ENCODE measurements at places on chromosomes 13 and 19.

GRCh38 chr19:12623361-12624031 lies 12.8 kb downstream of the ZNF791 start:
- no peak for DNase-seq

- no peak for DNase-seq
Measured at GRCh38 chr19:48512504-48513288, 1.1 kb upstream of the LMTK3 start.

- no peak for DNase-seq
Measured at GRCh38 chr19:43624933-43625332, 5.5 kb upstream of the ZNF428 start.

DNA sequence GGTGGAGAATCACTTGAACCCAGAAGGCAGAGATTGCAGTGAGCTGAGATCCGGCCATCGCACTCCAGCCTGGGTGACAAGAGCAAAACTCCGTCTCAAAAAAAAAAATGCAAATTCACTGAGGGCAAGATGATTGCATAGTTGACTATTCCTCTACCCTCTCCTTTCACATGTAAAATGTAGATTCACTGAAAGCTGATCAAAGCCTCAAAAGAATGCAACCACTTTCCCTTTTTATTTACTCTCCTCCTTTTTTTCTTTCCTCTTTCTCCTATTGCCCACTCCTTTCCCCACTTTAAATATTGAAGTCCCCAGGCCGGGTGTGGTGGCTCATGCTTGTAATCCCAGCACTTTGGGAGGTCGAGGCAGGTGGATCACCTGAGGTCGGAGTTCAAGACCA lies 6.3 kb downstream of the TEX101 start:
- DNase-seq, result no peak

DNA sequence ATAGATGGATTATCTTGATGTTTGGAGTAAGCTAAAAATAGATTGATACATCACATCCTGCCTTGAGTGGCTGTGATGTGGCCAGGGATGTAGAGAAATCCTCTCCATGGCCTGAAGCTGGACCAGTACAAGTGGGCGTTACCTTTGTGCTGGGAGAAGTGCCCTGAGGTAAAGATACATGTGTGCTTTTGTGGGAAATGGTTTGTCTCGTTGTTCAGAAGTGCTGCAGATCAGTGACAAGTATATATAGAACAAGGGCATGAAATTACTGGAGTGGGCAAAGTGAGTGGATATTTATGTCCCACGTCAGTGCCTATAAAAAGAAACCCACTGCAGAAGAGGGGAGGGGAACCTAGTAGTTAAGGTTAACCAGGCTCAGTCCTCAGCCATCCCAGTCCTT lies 12.2 kb upstream of the ZNF304 start:
- DNase-seq, result no peak

DNA sequence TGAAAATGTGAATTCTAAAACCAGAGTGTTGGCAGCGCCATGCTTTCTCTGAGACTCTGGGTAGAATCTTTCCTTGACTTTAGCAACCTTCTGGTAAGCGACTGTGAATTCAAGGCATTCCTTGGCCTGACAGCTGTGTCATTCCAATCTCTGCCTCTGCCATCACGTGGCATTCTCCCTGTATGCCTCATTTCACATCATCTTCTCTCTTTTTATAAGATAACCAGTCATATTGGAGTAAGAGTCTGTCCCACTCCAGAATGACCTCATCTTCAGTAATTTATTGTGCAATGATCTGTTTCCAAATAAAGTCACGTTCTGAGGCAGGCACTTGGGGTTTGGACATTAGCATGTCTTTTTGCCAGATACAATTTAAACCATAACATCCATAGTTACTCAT lies 103.4 kb upstream of the POSTN start:
- no peak for DNase-seq

GRCh38 chr19:30674656-30675055 lies 302.5 kb downstream of the ZNF536 start:
- DNase-seq, result no peak

DNA sequence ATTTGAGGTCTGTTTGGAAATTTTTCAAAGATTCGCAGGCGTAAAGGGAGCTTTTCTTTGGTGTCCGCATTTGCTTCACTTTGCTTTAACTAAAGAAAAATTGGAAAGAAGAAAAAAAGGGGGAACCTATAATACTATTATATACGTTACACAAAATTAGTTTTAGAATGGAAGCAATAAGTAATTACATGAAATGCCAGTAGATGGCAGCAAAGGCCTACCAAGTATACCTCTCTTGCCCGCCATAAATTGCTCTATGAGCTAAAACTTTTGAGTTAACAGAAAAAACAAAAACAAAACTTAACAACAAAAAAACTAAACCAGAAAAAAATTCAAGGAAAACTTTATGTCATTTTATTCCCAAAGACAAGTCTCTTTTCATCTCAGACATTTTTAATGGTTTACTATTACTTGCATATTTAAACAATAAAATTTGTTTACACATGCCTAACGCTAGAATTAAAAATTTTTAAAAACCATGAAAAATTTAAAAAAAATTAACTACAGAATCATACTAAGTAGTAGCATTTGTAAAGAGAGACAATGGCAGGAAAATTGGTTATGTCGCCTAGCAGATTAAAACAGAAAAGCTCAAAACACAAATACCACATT lies 271.4 kb downstream of the NALCN start:
- DNase-seq, result no peak

DNA sequence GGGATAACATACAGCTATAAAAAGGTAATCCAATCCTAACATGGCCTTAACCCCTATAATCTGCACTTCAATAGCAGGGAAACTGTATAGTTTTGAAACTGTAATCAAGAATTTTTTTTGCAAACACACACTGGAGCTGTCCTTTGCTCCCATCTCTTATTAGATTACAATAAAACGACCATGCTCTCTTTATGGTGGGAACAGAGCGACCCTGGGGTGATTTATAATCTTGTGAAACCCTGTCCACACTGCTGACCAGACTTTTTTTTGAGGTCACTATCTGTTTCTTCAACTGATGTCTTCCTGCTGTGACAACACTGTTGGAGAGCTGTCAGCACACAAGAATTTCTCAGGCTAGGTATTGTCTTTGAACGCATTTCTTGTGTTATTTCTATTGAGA lies 35.3 kb downstream of the DACH1 start:
- no peak for DNase-seq

- DNase-seq, result no peak
Measured at GRCh38 chr13:70708775-70709174, 600.5 kb upstream of the KLHL1 start.

DNA sequence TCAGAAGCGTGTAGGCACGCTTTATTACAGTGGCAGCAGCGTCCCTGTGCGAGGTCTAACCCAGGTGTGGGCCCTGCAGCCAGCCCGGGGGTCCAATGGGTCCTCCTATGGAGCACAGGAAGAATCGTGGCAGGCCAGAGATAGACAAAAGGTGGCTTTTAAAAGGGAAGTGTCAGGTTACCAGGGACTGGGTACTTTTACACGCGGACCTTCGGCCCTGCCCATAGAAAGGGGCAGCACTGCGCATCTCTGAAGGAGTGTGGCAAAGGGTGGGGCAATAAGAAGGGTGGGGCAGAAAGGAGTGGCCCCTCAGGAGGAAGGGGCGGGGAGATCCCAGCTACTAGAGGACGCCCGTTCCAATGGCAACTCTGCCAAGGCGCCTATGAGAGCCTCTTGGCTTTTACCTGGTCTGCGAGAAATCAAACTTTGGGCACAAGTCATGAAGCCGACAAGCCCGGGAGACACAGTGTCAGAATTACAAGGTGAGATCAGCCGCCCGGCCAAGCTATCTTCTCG lies 1419.8 kb downstream of the UQCRFS1 start:
- DNase-seq, result no peak

DNA sequence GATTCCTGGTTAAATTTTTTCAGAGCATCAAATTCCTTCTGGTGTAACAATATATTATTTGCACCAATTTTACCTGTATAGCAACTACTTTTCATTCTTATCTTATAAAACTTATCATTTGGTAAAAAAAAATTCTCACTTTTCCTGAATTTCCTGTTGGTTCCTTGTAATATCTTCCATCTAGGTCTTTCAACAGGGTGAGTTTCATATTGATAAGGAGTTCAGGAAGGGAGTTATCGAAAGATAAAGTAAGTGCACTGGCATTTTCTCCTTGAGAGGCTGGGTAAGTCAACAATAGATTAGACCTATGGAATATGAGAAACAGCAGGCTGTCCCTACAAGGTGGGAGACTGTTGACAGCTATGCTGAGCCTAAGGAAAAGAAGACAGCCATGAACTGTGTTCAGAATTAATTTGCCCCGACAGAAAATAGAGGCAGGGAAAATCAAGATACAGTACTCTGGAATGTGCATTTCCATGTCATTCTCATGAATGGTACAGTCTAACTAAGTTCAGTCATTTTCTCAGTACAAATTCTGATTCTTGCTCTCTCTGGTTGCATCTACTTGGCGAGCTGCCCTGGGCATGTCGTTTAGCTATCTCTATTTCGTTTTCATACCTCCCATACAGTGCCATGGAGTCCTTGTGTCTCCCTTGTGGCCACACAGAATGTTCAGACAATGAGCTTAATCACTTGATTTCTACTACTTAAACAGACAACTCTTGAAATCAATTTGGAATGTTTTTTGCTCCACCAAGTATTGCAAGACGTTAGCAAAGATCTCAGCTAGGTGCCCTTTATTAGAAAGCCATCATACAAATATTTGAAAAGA lies 9.9 kb downstream of the IGFL1 start:
- DNase-seq, result no peak

DNA sequence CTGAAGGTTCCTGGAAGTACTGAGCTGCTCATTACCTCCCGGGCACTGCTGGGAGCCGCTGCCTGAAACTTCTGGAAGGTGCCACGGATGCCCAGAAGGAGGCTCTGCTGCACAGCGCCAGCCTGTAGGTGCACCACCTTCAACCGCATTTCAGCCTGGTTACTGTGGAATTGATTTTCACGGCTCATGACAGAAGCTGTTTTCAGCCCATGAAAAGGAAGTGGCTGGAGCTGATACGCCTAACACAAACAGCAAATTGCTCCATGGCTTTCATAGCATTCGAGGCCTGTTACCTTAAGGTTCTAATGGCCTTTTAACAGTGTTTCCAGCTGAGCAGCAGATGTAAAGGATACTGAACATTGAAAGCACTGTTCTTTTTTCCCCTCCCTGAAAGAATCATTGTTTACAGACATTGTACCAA lies 22.0 kb downstream of the GPC6 start:
- DNase-seq, result no peak

DNA sequence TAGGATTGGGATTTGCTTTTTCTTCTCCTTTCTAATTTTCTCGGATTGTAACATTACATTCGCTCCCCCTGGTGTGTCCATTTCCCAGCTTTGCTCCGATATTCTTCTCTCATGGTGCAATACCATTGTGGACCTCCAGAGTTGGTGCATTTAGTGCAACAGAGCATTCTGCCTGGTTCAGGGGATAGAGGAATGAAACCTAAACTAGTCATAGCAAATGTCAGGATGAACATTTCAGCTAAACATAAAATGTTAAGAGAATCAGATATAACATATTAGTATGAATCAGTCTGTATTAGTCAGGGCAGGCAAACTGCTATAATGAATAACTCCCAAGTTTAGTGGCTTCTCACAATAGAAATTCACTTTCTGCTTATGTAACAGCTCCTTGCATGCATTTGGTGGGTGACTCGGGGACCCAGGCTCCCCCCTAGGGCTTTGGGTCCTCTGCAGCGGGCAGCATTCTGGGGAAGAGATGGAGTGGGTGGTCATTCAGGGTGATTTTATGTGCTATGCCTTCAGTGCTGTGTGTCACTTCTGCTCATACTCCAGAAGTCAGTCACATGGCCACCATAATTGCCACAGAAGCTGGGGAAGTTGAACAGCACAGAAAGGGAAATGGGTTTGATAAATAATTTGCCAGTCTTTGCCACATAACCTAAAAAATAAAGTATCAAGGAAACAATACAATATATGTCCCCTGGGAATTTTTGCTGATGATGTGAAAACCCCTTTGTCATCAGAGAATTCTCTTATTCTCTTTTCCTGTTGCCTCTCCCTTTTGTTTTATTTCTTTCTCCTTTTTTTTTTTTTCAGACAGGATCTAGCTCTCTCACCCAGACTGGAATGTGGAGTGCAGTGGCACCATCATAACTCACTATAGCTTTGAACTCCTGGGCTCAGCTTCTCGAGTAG lies 111.0 kb downstream of the HSPH1 start:
- DNase-seq, result no peak

DNA sequence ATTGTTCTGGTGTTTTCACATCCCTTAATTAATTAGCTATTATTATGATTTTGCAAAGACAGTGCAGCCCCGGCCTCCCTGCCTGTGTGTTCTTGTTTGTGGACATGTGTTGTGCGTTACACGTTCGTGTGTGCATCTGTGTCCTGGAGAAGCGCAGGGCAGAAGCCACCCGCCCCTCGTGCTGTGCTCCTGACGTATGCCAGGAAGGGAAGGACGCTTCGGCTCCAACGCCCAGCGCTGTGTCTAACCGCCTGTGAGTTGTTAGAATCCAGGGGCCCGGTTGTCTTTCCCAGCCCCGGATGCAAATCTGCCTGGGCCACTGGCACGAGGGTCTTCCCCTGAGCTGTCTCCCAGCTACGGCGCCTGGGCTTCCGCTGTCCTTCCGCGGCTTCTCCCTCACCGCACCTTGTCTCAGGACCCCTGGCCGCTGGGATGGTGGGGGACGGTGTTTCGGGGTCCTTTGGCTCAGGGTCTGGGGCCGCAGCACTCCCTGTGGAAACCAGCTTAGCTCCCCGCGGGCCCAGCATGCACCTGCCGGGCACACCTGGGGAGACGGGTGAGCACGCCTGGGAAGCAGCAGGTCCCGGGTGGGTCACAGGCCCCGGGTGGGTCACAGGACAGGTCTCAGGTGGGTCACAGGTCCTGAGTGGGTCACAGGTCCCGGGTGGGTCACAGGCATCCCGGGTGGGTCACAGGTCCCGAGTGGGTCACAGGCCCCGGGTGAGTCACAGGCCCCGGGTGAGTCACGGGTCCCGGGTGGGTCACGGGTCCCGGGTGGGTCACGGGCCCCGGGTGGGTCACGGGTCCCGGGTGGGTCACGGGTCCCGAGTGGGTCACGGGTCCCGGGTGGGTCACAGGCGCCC lies 51.5 kb downstream of the GAS6 start:
- no peak for DNase-seq

GRCh38 chr13:98201984-98202383 lies 24.9 kb upstream of the RNF113B start:
- DNase-seq, result no peak

GRCh38 chr19:42272535-42272897 lies 3.5 kb downstream of the CIC start:
- no peak for DNase-seq

DNA sequence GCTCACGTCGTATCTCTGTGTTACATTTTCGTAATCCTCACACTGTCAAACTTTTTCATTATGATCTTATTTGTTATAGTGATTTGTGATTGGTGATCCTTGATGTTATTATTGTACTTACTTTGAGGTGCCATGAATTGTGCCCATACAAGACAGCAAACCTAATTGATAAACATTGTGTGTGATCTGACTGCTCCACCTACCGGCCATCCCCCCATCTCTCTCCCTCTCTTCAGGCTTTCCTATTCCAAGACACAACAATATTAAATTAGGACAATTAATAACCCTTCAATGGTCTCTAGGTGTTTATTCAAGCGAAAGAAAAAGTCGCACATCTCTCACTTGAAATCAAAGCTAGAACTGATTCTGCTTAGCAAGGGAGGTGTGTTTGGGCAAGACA lies 349.3 kb downstream of the RBM26 start:
- DNase-seq, result no peak

GRCh38 chr13:91212231-91212630 lies 135.3 kb upstream of the MIR17HG start:
- no peak for DNase-seq

- DNase-seq, result peak; percentile 16
Measured at GRCh38 chr13:51844862-51845573, at the start of gene TMEM272. Gene TMEM272, minus strand, starts transcription at chr13:51845177. Its CDS starts 6,647 bp downstream, at chr13:51838530.
